ENCODE measurements at places on chromosomes 13 and 19. TPM values are rescaled to one million over a fixed set of nuclear protein-coding genes. Genes with fewer than 3 reads are reported as not detected.

- DNase-seq, result no peak
Observed at GRCh38 chr19:52923778-52924593, 758 bp upstream of the ZNF888 start.

DNA sequence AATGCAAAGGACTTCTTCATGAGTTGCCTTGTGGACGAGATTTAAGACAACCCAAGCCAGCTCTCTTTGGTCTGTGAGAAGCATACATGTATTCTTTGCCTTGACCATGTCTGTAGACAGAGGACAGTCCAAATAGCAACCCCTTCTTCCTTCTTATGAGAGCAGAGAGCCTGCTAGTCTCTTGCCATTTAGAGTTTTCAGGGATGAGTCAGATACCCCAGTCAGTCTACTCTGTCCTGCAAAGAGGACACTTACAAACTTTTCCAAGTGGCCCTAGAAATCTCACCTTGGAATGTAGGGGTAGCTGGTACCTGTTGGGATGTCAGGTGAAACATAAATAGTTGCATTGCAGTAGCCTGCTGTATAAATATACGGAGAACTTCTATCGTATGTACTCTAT, 36.7 kb downstream of the DNAJC3 start:
- DNase-seq, result no peak

Gene ZNF699
- total RNA-seq, result 6.9 TPM

Gene PSG7
- total RNA-seq, result not detected
